CD4-positive, alpha-beta T cell (primary cell): ENCODE measurements at places on chromosomes 12 and 14. TPM values are rescaled to one million over a fixed set of nuclear protein-coding genes. Genes with fewer than 3 reads are reported as not detected.

- H3K27ac ChIP-seq = no peak overlapping the region
- peaks cover 8% of the 10 kb centered on the region for H3K4me1 ChIP-seq
- H3K27me3 ChIP-seq = no peaks in the 10 kb centered on the region
- no peak overlapping the region for H3K4me3 ChIP-seq
Observed at GRCh38 chr14:92635031-92635430, 113.4 kb downstream of the LGMN start.

- no peaks in the 10 kb centered on the region for H3K27me3 ChIP-seq
- no peaks in the 10 kb centered on the region for H3K36me3 ChIP-seq
- H3K4me3 ChIP-seq = no peak overlapping the region
- no peak for DNase-seq
- H3K4me1 ChIP-seq = peaks cover 14% of the 10 kb centered on the region
Observed at GRCh38 chr14:65993103-65993502, 493.1 kb upstream of the CCDC196 start.

GRCh38 chr12:130421896-130422295 is 84.2 kb downstream of the PIWIL1 start:
- DNase-seq = no peak
- H3K4me1 ChIP-seq = no peaks in the 10 kb centered on the region
- H3K27me3 ChIP-seq = no peaks in the 10 kb centered on the region

- no peaks in the 10 kb centered on the region for H3K27me3 ChIP-seq
- no peak overlapping the region for H3K4me3 ChIP-seq
- H3K36me3 ChIP-seq = no peaks in the 10 kb centered on the region
- no peaks in the 10 kb centered on the region for H3K4me1 ChIP-seq
Observed at GRCh38 chr14:39880965-39881364, 448.7 kb upstream of the FBXO33 start.

GRCh38 chr14:65096323-65097089 is 5.8 kb downstream of the MAX start:
- DNase-seq = no peak

GRCh38 chr12:53510181-53510812 is 3.0 kb upstream of the NPFF start:
- H3K36me3 ChIP-seq = peaks cover 60% of the 10 kb centered on the region
- H3K27me3 ChIP-seq = no peaks in the 10 kb centered on the region
- H3K4me3 ChIP-seq = no peak overlapping the region
- DNase-seq = no peak
- H3K27ac ChIP-seq = no peak overlapping the region

DNA sequence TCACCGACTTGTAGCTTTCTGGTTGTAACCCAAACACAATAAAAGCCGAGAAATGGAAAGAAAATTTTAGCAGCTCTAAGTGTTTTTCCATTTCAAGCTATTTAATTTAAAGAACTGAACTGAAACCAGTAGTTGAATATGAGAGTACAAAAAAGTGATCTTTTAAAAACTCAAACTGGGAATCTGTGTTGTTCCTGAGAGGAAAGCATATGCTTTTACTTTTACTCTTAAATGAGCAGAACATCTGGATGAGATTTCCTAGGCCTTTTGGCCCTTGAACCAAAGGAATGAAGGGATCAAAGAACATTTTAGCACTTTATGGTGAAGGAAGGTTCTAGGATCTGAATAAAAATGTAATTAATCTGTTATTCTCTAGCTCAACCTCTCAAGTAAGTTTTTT is 1.3 kb downstream of the KERA start:
- H3K27ac ChIP-seq = no peak overlapping the region
- no peak for DNase-seq
- H3K27me3 ChIP-seq = no peaks in the 10 kb centered on the region
- no peaks in the 10 kb centered on the region for H3K36me3 ChIP-seq

- no peak overlapping the region for H3K27ac ChIP-seq
- DNase-seq = no peak
- peaks cover 33% of the 10 kb centered on the region for H3K36me3 ChIP-seq
- no peak overlapping the region for H3K4me3 ChIP-seq
- no peaks in the 10 kb centered on the region for H3K4me1 ChIP-seq
- no peaks in the 10 kb centered on the region for H3K27me3 ChIP-seq
Observed at GRCh38 chr14:34997762-34998161, 15.0 kb downstream of the SRP54 start.

GRCh38 chr12:119157978-119158377 is 20.8 kb upstream of the HSPB8 start:
- no peaks in the 10 kb centered on the region for H3K36me3 ChIP-seq
- no peak for DNase-seq
- no peak overlapping the region for H3K27ac ChIP-seq

DNA sequence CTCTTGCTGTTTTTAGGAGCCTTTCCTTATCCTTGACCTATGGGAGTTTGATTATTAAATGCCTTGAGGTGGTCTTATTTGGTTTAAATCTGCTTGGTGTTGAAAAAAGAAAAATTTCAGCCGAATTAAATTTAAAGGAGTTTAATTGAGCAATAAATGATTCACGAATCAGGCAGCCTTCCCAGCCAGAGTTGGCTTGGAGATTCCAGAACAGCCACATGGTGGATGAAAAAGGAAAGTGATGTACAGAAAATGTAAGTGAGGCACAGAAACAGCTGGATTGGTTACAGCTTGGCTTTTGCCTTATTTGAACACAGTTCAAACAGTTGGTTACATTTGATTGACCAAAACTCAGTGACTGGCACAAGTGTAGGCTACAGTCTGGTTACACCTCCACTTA is 69.7 kb downstream of the WASHC3 start:
- no peaks in the 10 kb centered on the region for H3K36me3 ChIP-seq
- no peaks in the 10 kb centered on the region for H3K4me1 ChIP-seq
- H3K4me3 ChIP-seq = no peak overlapping the region
- H3K27me3 ChIP-seq = no peaks in the 10 kb centered on the region

CYP27B1 gene
- total RNA-seq = 1.0 TPM

IL23A gene
- total RNA-seq = 25.2 TPM

ADAM21 gene
- not detected for total RNA-seq

ESRRB gene
- total RNA-seq = 0.27 TPM
